GM06990 (cell line): ENCODE measurements at places on chromosomes 7 and 10.
A peak's percentile ranks its signal among the peaks of the same experiment; 100 is the strongest.

GRCh38 chr7:111240371-111240770 is 149.4 kb downstream of the LRRN3 start:
- DNase-seq = peak; percentile 3

DNA sequence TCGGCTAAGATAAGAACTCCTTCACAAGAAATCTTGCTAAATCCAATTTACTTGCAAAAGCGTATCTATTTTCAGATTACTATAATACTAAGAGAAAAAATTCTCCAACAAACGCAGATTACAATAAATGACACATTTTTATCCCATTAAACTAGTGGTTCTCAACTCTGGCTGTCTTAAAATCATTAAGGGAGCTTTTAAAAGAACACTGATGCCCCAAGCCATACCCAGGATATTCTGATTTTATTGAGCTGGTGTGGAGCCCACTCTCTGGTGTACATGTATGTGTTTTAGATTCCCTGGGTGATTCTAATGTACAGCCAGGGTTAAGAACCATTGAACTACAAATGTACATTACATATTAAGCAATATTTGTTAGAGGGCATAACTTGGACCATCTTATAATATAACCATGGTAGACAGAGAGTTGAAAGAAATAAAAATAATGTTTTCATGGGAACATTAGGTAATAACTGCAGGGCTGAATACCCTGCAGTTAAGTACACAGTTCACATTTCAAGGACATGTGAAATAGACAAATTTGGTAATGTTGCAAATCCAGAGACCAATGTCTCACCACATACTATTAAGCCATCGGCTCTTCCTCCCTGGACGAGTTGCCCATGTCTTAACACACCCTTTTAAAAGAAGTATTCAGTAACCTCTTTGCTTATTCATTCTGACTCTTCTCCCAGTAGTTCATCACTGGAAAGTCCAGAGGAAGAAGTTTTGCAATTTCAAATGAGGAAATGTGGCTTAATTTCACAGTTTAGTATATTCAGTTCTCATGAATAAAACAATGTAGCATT is 6.2 kb downstream of the GSAP start:
- DNase-seq = no peak

DNA sequence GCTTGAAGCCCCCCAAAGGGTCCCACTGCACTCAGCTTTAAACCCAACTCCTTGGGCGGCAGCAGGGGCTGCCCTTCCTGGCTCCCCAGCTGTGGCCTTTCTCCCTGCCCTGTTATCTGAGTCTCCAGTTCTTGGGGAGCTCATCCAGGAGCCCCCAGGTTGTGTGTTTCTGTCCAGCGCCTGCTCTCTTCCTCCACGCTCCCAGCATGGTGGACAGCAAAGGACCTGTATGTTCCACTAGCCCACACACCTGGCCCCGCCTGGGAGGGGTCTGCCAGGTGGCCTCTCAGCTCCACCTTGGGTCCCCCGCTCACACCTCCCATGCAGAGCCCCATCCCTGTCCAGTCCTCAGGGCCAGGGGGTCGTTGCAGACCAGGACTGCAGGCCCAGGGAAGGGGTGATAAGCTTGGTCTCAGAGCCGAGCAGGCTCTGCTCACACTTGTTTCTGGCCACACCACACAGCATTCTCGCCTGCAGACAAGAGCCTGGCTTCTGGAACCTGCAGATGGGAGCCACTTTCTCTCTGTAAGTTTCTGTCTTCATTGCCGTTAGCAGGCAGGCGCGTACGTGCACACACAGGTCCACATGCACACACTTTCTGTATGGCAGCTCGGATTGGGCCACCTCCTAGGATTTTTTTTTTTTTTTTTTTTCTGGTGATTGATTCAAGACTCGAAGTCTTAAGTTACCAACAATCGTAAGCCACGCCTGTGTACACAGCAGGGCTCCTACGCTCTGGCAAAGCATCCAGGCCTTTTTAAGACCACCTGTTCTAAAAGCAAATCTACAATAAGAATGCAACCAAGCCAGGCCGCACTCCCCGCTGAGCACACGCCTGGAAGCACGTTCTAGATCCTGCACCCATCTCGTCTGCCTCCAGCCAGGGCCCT is 104.6 kb downstream of the CYTH3 start:
- no peak for DNase-seq

DNA sequence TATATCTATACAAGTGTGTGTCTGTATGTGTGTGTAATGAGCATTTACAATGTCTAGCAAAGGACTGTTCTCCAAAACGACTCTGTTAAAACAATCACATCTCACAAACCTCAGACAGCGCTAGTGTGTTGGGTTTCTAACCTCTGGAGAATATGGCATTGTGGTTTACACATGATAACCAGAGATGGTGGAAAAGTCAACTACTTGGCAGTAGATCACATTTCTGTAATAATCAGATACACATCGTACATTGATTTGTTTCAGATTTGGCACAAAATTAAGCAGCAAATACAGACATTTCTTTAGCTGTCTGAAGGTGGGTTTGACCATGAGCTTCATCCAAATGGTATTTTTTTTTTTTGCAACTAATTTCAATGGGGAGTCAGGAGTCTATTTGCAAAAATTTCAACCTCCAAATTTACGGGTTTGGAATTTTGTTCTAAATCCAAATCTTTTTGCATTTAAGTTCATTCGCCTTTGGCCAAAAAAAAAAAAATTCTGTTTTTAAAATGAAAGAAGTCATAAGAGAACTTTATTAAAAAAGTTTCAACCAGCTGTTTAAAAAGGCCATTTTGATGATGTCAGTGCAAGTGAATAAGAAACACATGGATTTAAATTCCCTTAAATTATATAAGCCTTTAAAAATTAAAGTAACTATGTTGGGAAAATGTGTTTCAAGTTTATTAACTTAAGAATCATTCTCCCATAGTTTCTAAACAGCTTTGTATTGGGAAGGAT is 127.8 kb downstream of the TMEM26 start:
- DNase-seq = no peak
